ENCODE measurements at places on chromosomes 3 and 15.

DNA sequence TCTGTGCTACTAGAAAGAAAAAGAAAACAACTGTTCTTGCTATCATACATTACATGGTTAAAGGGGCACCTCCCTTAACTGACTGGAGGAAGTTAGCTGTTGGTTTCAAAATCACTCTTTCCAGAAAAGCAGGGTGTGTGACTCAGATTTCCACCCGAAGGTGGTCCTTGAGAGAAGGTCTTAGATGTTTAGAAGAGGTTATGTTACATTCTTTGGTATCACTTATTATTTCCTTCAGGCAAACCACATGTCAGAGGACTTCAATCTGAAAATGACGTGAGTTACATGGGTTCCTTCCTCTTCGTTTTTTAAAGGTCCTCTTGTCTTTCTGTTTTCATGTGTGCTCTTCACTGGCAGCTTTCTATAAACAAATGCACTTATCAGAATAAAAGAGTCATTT is 307.9 kb upstream of the CBLB start:
- DNase-seq, result no peak

GRCh38 chr3:141996437-141996836 is 120.0 kb downstream of the ATP1B3 start:
- DNase-seq, result no peak

DNA sequence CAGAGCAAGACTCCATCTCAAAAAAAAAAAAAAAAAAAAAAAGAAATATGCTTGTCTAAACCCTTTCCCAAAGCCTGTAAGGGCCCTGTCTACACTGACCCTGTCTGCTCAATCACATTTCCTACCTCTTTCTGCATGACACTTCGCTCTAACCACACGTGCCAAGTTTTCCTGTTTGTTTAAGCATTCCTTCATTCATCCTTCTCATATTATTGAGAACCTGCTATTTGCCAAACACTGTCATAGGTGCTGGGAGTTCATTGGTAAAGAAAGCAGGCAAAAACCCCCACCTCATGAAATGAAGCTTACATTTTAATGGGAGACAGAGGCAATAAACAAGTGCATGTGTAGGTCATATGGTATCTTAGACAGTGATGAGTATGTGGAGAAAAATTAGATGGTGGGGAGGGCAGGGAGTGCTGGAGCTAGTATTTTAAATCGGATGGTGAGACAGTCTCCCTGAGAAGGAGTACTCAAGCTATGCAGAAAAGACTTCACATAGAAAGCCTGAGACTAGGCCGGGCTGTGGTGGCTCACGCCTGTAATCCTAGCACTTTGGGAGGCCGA is 48.0 kb downstream of the B3GNT5 start:
- no peak for DNase-seq

GRCh38 chr3:71050538-71051258 is 532.8 kb downstream of the FOXP1 start:
- no peak for DNase-seq

DNA sequence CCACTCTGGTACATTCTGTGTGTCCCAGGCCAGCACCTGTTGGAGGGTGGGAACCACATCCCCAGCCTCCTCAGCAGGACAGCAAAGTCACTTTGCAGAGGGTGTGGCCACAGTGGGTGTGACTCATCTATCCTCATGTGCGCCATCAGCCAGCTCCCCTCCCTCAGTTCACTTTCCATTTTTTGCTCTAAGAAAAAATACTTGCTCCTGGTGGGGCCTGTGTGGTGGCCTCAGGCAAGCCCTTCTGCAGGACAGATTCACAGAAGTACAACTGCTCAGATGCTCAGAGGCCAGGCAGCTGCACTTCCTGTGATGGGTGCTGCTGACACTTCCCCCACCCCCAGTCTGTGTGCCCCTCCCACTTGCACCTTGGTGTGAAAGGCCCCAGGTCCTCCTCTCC is 78.3 kb upstream of the ALDH1L1 start:
- no peak for DNase-seq

GRCh38 chr15:42499858-42500609 is 4.6 kb downstream of the SNAP23 start:
- DNase-seq, result no peak

DNA sequence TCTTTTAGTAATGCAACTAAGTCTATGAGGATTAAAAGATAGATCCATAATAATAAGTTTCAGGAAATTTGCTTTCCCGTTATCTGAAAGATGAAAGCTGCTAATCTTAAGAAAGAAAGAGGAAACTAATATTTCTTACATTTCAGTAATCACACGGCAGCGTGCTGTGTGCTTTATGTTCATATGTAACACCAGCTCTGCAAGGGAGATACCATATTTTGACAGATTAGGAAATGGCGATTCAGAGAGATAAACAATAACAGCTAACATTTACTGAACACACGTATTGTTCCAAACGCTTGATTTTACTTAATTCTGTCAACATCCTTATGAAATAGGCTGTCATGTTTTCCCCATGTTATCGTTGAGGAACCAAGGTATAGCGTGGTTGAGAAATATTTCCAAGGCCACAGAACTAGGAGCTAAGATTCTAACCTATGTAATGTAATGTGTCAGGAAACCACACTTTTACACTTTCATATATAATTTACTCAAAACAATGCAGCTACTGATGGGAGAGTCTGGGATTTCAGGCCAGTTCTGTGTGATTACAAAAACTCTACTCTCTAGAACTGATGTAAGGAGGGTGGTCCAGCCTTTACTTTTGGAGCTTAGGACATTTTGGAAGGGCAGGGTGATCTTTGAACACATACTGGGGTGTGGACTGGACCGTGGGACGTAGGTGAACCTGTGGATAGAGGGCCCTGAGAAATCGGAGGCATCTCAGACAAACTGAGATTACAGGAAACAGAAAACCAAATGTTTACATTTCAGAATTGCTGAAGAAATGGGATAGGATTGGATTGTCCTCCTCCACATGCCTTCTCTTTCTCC is 100.6 kb downstream of the IL1RAP start:
- no peak for DNase-seq

DNA sequence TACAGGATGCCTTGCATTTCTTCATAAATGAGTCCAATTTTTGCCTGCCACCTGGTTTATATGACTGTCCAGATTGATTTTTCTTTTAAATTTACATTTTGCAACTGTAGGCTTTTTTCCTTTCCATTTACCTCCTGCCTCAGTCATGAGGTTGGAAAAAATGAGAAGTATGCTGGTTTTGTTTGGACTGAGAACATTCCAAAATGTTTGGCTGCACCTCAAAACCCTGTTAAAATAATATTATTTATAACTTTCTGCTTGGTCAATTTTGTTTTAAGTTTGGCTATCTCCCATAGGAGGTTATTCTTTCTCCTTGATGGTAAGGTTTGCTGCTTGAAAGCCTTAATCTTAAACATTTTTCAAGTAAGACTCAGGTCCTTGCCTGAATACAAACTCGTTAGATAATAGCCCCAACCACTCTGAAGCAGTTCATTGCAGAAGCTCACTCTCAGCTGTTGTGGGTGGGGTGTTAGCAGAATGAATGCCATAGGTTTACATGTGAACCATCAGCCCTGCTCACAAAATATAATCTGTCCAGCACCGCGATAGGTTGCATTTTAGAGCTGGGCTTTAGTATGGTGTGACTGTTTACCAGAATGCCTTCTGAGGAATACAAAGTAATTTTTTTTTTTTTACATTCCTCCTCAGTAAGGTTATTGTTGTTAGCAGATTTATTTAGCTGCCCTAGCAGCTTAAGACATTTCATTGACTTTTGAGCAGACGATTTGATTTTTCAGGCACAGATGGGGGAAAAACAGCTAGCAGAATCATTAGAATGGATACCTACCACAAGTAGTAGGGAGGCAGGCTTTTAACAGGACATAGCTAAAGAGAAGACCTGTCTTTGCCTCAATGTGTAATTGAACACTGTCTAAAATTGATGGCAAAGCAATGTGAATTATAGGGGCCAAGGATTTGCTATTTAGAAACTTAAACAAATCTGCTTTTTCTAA is 630.8 kb upstream of the KCNMB2 start:
- no peak for DNase-seq

DNA sequence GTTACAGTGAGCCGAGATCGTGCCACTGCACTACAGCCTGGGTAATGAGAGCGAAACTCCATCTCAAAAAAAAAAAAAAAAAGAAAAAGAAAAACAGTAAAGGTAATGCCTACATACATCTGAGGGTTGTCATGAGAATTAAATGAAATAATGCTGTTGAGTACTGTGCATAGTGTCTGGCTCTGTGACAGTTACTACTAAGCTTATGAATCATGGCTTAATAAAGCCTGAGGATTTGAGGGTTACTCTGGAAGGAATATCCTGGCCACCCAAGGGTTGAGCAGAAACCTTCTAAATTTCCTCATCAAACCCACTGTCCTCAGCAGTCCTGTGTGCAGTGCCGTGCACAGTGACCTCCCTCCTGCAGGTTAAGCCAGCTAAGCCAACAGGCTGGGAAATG is 26.8 kb upstream of the ELP6 start:
- DNase-seq, result no peak

DNA sequence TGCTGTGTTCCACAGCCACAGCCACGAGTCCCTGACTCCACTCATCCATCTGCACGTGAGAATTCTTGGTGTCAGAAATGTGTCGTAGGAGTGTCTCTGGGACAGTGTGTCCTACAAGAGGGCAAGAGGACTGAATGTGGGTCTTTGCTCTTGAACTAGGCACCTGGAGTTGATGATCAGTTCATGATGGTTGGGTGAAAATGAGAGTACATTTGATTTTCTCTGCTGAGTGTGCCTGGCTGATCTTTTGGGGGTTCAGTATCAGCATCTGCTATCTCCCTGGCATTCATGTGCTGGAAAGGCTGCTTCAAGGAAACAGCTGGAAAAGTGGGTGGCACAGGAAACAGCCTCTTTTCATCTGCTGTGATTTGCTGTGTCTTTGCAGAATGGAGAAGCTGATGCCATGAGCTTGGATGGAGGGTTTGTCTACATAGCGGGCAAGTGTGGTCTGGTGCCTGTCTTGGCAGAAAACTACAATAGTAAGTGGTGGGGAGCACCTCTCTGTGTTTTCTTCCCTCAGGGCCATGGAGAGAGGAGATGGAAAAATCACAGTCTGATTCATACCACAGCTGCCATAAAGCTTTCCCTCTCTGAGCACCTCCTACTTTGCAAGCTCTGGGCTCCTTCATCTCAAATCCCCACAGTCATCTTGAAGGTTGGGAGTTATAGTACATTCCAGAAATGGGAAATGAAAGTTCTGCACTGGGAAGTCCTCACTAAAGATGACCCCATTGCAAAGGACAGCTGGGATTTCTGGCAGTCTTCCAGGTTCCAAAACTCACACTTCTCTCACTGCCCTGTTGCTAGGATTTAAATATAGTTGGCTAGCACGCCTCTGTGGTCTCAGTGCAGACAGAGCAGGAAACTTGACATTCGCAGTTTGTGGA is 17.8 kb downstream of the TF start:
- no peak for DNase-seq

- DNase-seq, result no peak
Observed at GRCh38 chr15:98421419-98422129, 226.8 kb upstream of the IGF1R start.

DNA sequence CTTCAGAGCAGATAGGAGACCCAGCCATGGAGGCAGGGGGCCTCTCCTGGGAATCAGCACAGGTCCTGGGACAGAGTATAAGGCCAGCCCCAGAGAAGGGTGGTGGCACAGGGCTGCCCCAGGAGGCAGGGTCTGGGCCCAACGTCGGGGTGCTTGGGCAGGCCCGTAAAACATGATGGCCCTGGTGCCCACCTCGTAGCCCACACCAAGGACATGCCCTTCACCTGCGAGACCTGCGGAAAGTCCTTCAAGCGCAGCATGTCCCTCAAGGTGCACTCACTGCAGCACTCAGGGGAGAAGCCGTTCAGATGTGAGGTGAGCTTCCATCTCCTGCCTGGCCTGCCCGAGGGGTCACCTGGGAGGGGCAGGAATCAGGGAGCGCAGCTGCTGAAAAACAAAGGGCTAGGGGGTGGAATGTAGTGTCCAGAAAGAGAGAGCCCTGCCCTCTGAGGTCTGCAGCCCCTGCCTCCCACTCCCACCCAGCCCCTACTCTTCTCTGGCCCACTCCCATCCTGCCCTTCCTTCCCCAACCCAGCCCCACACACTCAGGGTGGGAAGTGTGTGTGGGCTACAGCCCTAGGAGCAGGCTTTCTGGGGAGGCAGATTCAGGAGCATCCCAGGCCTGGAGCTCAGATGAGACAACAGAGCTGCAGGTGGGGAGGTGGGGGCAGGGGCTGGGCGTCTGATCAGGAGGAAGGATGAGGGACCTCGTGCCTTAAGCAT is 9.5 kb downstream of the ZBTB47 start:
- DNase-seq, result no peak

- no peak for DNase-seq
Observed at GRCh38 chr3:99509224-99509623, 129.2 kb upstream of the COL8A1 start.

DNA sequence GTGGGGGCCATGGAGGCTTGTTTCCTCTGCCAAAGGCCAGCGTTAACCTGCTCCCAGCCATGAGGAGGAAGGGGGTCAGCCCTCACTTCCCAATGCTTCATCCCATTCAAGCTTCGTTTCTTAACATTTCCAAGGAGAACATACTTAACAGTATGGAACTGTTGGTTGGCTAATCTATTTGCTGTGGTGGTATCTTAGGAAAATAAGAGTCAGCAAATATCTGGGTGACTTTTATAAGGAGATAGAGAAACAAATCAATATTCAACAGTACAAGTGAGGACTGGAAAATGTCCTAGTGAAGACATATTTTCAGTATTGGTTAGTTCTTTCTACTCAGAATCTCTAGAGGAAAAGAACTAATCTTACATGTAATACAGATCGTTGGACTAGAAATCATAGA is 223.8 kb upstream of the ARRDC4 start:
- DNase-seq, result no peak

- no peak for DNase-seq
Observed at GRCh38 chr3:165440380-165440779, 244.2 kb upstream of the SLITRK3 start.

DNA sequence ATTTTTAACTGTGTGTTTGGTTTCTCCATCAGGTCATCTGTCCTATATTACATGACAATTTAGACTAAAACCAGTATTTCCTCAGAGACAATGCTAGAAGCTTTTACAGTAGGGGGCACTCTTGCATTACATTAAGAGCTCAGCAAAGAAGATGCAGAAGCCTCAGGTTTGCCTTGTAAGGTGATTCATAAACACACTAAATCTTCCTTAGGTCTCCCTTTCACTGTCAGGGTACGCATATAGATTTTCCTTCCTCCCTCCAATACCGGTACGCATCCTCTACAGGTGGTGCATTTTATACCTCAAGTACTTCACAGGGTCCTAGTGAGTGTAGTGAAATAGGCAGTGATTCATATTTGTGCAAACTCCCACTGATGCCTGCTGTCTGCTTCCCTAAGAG is 46.5 kb downstream of the CD86 start:
- DNase-seq, result no peak

Data from chondrocyte (in vitro differentiated cells).